A549 treated with CORT108297 at 1 μM for 4 hours (cell line): ENCODE measurements at places on chromosomes 6 and 20. TPM values are rescaled to one million over a fixed set of nuclear protein-coding genes. Genes with fewer than 3 reads are reported as not detected.

Gene B4GALT5
- total RNA-seq: 48.8 to 65.6 TPM (median 60.1 TPM) in 5 replicates

Gene RNF144B
- total RNA-seq: 0.17 to 1.1 TPM (median 0.39 TPM) in 5 replicates

Gene COX4I2
- not detected in 5 replicates for total RNA-seq

Gene CLPSL1
- total RNA-seq: not detected in 5 replicates

Gene C20orf202
- total RNA-seq: 0.05 to 0.13 TPM (median 0.07 TPM) in 3 of 5 replicates, not detected in the others

Gene TCP1
- total RNA-seq: 218 to 255 TPM (median 232 TPM) in 5 replicates

Gene FGD2
- total RNA-seq: not detected in 5 replicates

Gene EFCAB8
- total RNA-seq: not detected in 5 replicates

Gene RBBP9
- 12.8 to 15.6 TPM (median 14.6 TPM) in 5 replicates for total RNA-seq

Gene MATN4
- 0.06 to 0.14 TPM (median 0.12 TPM) in 5 replicates for total RNA-seq

Gene RCAN2
- not detected in 5 replicates for total RNA-seq

Gene ECT2L
- total RNA-seq: not detected in 5 replicates

Gene TMC2
- not detected in 5 replicates for total RNA-seq

Gene SNAI1
- 12.4 to 17.1 TPM (median 16.3 TPM) in 5 replicates for total RNA-seq

Gene SLC26A8
- not detected in 5 replicates for total RNA-seq

Gene SCAF8
- total RNA-seq: 16.2 to 20.2 TPM (median 16.8 TPM) in 5 replicates

Gene KCNK16
- total RNA-seq: not detected in 5 replicates

Gene HCK
- total RNA-seq: 0.03 to 0.16 TPM (median 0.12 TPM) in 3 of 5 replicates, not detected in the others

Gene OTOR
- total RNA-seq: not detected in 5 replicates

Gene HAO1
- total RNA-seq: not detected in 5 replicates

Gene OPRM1
- total RNA-seq: not detected in 5 replicates

Gene SMLR1
- not detected in 5 replicates for total RNA-seq

Gene EBF4
- total RNA-seq: 2.5 to 3.9 TPM (median 3.0 TPM) in 5 replicates

Gene TAGAP
- total RNA-seq: not detected in 5 replicates

Gene TMEM74B
- total RNA-seq: 3.2 to 5.3 TPM (median 4.1 TPM) in 5 replicates

Gene SIRPD
- not detected in 5 replicates for total RNA-seq

Gene MYLK4
- total RNA-seq: 0.12 to 0.18 TPM (median 0.13 TPM) in 5 replicates

Gene CDYL
- 25.6 to 30.5 TPM (median 27.2 TPM) in 5 replicates for total RNA-seq

Gene CLDN20
- total RNA-seq: not detected in 5 replicates

Gene RAD21L1
- 0.09 TPM in 1 of 5 replicates, not detected in the others for total RNA-seq

Gene SLC35A1
- 8.9 to 11.6 TPM (median 9.4 TPM) in 5 replicates for total RNA-seq

Gene TFAP2C
- total RNA-seq: 13.7 to 16.7 TPM (median 13.8 TPM) in 5 replicates

Gene AKAP7
- 2.6 to 3.9 TPM (median 2.6 TPM) in 5 replicates for total RNA-seq

Gene HLA-DMB
- total RNA-seq: 1.5 to 2.5 TPM (median 1.6 TPM) in 5 replicates

Gene EYS
- total RNA-seq: 0.01 to 0.19 TPM (median 0.13 TPM) in 4 of 5 replicates, not detected in the other
